ENCODE measurements at places on chromosomes 12 and 14.

- no peak for DNase-seq
Observed at GRCh38 chr12:92608151-92609091, 94.4 kb upstream of the PLEKHG7 start.

GRCh38 chr12:94615260-94616181 lies 34.8 kb downstream of the TMCC3 start:
- DNase-seq, result no peak

- no peak for DNase-seq
Observed at GRCh38 chr12:91133871-91134270, 22.6 kb upstream of the LUM start.

- DNase-seq, result no peak
Observed at GRCh38 chr14:20799892-20800544, 2.6 kb downstream of the RNASE1 start.

GRCh38 chr12:110126557-110126956 lies 2.4 kb downstream of the IFT81 start:
- DNase-seq, result no peak

DNA sequence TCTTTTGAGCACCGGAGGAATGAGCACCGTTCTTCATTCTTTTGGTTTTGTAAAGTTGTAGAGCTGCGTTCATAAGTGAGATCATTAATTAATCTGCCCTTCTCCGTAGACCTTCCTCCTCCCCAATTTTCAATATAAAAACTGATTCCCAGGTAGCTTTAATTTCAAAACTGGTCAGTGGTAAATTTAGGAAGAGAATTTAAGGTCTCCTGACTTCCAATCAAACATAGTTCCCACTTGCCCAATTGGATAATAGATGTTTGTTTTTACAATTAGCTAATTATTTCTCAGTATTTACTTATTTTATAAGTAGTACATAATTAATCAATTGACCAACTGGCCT lies 27.2 kb upstream of the YBX3 start:
- DNase-seq, result no peak

DNA sequence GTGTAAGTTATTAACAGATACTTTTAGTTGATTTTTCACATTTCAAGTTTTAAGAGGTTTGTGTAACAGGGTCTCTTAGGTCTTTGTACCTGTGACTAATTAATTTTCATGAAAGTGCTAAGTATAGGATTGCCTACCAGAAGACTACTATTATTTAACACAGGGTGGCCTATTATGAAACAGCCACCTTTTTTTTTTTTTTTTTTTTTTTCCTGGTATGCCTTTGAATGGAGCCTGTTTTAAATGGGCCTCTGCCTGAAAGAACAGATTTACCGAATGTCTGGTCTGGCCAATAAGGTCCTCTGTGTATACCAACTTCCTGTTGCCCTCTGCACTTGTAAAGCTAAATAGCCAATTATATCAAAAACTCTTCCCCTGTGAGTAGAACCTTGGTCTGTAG lies 62.5 kb downstream of the SLC38A6 start:
- DNase-seq, result no peak

DNA sequence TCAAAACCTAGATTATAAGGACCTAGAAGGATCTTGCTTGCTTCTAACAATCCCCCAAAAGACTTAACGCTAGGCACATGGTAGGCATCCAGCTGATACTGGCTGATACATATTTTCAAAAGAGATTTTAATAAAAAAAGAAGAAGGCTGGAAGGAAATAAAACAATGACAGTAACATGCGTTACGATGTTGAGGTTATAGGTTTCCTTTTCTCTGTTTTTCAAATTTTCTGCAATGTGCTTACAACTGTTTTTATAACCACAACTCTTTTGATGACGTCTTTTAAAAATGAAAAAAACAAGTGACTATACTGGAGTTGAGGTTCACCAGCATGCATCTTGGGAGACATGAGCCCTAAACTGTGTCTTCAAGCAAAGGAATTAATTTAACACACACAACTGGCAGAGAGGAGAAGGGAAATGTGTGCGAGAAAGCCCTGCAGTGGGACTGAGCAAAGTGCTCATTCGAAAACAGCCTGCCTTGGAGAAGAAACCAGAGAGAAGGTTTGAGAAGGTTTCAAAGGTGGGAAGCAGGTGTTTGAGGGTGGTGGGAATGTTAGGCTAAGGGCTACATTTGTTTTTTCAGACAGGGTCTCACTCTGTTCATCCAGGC lies 80.4 kb downstream of the DUSP16 start:
- DNase-seq, result no peak

GRCh38 chr14:50110323-50111037 lies 5.9 kb downstream of the VCPKMT start:
- DNase-seq, result no peak

GRCh38 chr14:72464226-72464625 lies 429.7 kb downstream of the DPF3 start:
- DNase-seq, result no peak

DNA sequence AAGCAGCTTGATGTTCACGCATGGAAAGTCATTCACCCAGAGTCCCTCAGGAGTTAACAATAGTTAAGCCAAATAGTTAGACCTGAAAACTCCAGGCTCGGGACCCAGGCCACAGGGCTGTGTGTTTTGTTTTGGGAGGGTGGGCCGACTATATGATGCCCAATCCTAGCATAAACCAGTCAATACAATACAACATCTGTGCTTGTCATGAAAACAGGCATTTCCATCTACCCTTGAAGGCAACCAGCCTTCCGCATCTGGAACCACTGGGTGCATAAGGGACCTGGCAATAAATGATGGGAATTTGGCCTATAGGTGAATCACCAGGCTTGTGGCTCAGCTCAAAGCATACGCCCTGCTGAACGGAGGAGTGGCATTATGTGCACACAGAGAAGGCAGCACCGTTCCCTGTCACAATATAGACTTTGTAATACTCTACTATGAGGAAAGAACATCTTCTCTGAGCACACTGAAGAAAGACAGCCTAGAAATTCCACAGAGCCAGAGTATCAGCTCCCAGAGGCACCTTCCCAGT lies 91.0 kb upstream of the FOXN3 start:
- DNase-seq, result no peak

GRCh38 chr14:58662018-58662417 lies 24.3 kb downstream of the DACT1 start:
- no peak for DNase-seq

GRCh38 chr12:67288561-67288960 lies 19.4 kb downstream of the CAND1 start:
- no peak for DNase-seq

- DNase-seq, result peak; percentile 92
Observed at GRCh38 chr12:109606320-109607028, 32.9 kb downstream of the MVK start.

- no peak for DNase-seq
Observed at GRCh38 chr12:9858135-9858534, 11.0 kb downstream of the CLEC2B start.

DNA sequence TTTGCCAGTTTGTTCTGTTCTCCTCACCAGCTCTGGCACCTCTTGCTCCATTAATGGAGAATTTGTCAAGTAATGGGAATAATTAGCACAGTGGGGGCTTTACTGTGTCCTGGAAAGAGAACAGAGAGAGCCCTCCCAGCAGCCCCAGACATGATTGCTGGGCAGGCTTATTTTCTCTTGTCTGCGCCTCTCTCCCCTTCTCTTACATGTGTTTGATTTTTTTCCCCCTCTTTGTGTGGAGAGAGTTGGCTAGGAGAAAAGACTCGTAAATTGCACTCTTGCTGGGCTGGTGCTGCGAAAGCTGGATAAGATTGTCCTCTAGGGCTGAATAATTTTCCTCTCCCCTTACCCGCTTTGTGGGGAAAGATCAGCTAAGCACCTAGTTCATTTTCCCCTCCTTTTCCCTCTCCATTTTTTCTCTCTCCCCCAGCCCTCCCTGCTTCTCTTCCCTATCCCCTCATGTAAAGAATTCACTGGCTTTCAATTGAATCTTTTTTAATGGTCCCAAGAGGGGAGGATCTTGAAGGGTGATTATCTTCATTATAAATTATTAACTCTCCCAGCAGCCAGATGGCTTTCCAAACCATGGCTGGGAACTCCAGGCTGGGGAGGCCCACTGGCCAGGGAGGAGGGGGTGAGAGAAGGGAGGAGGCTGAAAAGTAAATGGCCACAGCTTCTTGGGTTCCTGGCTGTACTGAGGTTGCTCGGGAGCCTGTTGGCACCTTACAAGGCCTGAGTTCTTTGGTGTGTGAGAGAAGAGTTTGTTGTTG lies 62.2 kb downstream of the NRXN3 start:
- peak; percentile 52 for DNase-seq

DNA sequence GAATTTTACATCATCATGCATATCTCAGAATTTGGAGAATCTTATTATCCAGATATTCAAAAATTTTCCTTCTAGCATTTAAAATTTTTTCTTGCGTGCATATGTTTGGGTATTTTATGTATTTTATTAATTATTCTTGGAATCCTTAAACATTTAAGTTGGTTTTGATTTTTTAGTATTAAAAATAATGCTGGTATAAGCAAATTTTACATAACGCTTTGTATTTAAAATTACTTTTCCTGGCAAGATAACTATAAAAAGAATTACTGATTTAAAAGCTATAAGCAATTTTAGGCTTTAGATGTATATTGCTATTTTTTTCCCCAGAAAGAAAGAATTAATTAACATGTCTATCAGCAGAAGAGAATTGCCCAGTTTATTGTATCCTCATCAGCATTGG lies 224.6 kb upstream of the STXBP6 start:
- no peak for DNase-seq

- DNase-seq, result no peak
Observed at GRCh38 chr12:27823038-27823437, 43.0 kb upstream of the MANSC4 start.

- no peak for DNase-seq
Observed at GRCh38 chr12:8816448-8817050, 5.9 kb upstream of the A2ML1 start.

DNA sequence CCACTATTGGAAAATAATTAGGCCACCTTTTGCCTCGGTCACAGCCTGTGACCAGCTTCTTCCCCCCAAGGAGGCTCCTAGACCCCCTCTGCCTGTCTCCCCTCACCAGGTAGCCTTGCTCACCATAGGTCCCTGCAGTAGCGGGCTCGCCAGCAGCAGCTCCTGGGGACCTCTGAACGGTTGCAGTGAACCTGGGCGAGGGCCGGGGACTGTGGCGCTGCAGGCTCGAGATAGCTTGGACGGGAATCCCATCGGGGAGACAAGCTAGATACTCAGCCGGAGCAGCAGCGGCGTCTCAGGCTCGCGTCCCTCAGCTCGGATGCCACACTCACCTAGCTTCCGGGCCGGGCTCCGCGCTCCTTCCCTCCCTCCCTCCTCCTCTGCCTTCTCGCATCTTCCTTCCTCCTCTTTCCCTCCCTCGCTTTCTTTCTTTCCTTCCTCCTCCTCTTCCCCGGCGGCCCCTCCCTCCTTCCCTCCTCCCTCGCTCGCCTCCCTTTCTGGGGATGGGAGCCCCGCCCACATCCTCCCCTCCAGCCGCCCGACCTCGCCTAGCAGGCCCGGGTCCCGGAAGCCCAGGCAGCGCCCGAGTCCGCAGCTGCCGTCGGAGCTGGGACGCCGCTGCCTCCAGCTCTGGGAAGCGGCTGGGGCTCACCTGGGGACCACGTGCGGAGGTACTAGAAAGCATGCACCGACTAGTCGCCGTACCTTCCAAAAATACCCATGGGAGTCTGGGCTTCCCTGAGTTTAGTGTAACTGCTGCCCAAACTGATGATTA lies at the start of gene BMP4:
TSS of gene BMP4 (minus strand) at position 399 of the 775 bp plus-strand sequence. CDS start 4,603 bp downstream, outside the sequence.
- DNase-seq, result no peak

GRCh38 chr14:79569072-79569471 lies 642.2 kb downstream of the DIO2 start:
- DNase-seq, result no peak

DNA sequence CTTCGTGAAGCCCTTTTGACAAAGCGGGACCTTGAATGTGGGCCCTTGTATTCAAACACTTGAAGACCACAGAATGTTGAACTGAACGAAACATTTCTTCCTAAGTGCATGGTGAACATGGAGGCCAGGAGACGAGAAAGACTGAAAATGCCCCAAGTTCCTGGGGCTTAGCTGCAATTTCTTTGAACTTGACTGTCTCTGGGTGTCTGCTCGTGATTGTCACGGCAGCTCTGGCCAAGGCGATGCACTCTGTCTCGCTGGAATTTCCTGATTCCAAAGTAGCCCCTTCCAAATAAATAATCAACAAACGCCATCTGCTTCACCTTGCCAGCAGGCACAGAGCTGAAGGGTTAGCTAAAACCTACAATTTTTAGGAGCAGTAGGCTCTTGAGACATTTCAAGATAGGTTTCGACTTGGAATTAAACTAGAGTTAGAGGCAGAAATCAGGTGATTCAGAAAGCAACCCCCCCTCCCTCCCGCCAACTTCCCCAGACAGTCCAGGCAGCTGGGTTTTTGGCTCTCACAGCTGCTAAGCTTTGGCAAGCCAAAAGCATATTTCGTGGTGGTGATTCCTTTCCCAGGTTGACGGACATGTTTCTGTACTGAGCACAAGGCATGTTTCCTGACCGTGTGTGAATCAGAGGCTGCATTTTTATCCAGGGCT lies 13.5 kb upstream of the IRF2BPL start:
- DNase-seq, result no peak

GRCh38 chr14:68506021-68506644 lies 286.7 kb downstream of the ZFP36L1 start:
- DNase-seq, result no peak

DNA sequence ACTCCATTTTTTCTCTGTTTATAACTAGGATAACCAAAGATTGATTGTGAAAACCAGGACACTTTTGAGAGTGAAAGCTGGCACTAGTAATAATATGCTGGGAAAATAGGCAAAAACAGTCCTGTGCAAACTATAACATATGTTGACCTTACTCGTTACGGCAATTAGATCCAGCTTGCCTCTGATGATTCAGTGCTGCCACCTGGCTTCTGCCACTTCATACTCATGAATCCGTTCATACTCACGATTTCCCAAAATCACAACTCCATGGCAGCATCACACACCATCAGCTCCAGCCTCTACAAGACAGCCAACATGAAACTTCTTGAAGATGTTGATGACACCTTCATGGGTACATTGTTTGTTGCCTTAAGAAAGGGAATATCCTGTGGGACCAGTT lies 49.1 kb upstream of the CAND1 start:
- DNase-seq, result peak; percentile 63

GRCh38 chr14:103056322-103057027 lies 874 bp downstream of the CDC42BPB start:
- DNase-seq, result peak; percentile 82
